Mesothelial cell of epicardium (in vitro differentiated cells): ENCODE measurements at places on chromosomes 5 and 9. TPM values are rescaled to one million over a fixed set of nuclear protein-coding genes. Genes with fewer than 3 reads are reported as not detected.

IL4 gene
- not detected in 3 replicates for total RNA-seq

CCDC192 gene
- total RNA-seq: 1.8 to 2.1 TPM (median 2.0 TPM) in 3 replicates

HSD17B3 gene
- total RNA-seq: 0.75 TPM in 1 of 3 replicates, not detected in the others

TNC gene
- total RNA-seq: 20.1 to 22.8 TPM (median 21.5 TPM) in 3 replicates

DNA sequence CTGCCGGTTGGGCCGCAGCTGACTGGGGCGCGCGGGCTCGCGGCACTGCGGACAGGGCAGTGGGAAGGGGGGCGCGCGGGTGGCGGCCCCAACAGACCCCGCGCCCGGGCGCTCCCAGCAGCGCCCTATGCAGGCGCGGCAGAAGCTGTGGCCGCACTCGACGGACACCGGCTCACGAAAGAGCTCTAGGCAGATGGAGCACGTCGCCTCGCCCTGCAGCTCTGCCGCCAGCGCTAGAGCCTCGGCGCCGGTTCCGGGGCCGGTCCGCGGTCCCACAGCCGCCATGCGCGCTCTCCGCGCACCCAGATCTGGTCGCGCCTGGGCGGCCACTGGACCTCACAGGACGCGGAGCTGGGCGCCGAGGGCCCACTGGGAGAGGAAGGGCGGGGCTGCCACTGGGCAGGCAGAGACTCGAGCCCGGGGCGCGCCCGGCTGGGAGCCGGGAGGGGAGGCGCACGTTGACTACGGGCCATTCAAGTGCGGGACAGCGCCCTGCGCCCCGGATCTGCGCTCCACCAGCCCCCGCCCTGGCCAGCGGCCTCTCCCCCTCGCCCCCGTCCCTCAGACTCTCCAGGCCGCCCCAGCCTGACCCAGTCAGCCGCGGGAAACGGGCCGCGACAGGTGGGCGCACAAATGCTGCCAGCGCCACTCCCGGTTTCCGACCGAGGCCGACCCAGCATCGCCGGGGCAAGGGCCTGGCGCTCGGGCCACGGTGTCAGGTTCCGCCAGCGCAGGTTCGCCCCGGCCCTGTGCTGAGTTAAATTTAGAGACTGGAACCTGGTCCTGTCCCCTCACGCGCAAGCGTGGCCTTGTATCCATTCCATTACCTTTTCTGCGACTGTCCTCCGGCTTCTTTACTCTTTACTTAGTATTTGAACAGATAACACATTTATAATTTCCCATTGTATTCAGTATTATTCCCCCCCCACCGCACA is at the start of gene TRIM7:
TSS of gene TRIM7 (minus strand) at position 371 of the 935 bp plus-strand sequence. CDS start at position 285, 86 bp downstream.
- H3K4me1 ChIP-seq: peaks cover 18% of the 10 kb centered on the region
- H3K4me3 ChIP-seq: peak within 1 kb of the TSS; percentile 75
- no peak for DNase-seq
- peaks cover 59% of the 10 kb centered on the region for H3K27me3 ChIP-seq
- H3K27ac ChIP-seq: peak within 1 kb of the TSS; percentile 94

DNA sequence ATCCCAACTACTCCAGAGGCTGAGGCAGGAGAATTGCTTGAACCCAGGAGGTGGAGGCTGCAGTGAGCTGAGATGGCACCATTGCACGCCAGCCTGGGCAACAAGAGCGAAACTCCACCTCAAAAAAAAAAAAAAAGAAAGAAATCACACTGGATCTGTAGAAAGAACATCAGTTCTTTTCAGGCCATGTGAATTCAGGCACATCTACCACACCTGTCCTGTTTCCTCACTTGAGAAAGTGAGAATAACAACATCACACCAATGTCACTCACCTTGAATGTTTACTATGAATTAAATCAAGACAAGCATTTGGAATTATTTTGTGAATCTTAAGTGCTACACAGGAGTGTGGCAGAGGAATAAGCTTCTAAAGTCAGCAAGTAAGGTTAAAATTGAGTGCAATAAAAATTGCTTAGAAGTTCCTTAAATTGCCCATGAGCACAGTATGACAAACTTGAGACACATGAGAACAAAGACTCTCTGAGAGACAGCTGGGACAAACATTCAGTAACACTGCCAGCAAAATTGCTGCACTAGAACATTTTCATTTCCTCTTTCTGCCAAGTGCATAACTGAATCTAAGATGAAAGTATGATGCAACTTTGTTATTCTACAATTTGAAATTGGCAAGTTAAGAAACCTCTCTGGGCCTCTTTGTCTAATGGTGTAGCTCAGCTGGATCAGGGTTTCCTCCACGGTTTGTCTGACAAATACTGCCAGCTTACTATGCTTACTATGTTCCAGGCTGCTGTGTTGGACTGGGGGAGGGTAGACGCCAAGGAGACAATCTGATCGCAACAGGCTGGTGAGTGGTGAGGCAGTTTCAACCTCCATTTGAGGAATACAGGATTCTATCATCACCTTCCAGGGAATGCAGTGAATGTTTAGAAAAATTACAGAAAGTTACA is 1.9 kb upstream of the RIC1 start:
- peak overlapping the region; percentile 96 for H3K27ac ChIP-seq
- no peaks in the 10 kb centered on the region for H3K27me3 ChIP-seq
- no peak for DNase-seq
- H3K4me1 ChIP-seq: peaks cover 26% of the 10 kb centered on the region
- H3K36me3 ChIP-seq: no peaks in the 10 kb centered on the region

DNA sequence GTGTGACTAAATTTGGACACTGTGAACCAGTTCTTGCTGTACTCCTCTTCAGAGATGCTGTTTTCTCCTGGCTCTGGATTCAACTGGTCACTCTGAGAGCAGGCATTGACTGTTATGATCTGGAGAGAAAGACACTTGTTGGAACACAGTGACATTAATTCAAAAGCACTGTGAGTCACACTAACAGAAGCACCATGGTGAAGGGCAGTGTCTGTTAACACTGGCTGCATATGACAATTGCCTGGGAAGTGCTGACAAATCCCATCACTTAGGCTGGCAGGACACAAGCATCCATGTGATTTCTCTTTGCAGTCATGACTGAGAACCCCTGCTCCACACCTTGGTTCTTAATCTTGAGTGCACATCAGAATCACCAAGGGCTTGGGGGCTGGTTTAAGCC is 132.4 kb downstream of the TRPM6 start:
- no peaks in the 10 kb centered on the region for H3K36me3 ChIP-seq
- peaks cover 9% of the 10 kb centered on the region for H3K4me1 ChIP-seq
- no peak for DNase-seq
- H3K27ac ChIP-seq: no peak overlapping the region

GRCh38 chr5:14954216-14954615 is 82.6 kb upstream of the ANKH start:
- H3K27me3 ChIP-seq: no peaks in the 10 kb centered on the region
- no peak overlapping the region for H3K4me3 ChIP-seq
- H3K4me1 ChIP-seq: peaks cover 45% of the 10 kb centered on the region
- H3K36me3 ChIP-seq: peaks cover 4% of the 10 kb centered on the region
- no peak for DNase-seq
- no peak overlapping the region for H3K27ac ChIP-seq

GRCh38 chr9:27599102-27599869 is 26.0 kb upstream of the C9orf72 start:
- H3K4me1 ChIP-seq: peaks cover 18% of the 10 kb centered on the region
- no peaks in the 10 kb centered on the region for H3K36me3 ChIP-seq
- no peak overlapping the region for H3K27ac ChIP-seq
- H3K27me3 ChIP-seq: no peaks in the 10 kb centered on the region
- H3K4me3 ChIP-seq: no peak overlapping the region
